ENCODE measurements at places on chromosomes 3 and 15. TPM values are rescaled to one million over a fixed set of nuclear protein-coding genes. Genes with fewer than 3 reads are reported as not detected.

DNA sequence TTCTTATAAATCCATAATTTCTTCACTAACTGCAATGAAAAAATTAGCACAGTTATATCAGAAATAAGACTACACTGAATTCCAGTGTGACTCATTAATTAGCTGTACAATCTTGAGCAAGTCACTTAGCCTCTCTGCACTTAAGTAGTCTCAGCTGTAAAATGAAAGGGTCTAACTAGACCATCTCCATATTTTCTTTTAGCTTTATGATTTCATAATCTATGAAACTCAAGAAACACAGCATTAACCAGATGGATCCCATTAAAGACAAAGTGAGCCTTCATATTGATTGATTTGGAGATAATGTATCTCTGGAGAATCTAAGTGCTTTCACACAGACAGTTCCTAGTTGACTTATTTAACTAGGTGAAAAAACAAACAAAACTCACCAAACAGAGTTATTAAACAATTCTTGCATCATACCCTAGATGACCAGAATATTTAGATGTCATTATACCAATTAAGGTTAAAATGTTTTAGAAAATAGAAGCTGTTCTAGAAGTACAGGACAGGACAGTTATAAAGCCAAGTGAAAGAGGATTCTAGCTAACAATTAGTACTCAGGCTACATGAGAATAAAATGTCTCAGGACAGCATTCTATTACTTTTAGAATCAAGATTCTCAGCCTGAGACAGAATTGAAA lies 11.2 kb downstream of the CSNK1G1 start:
- ATAC-seq = no peak

GRCh38 chr3:65153850-65154512 lies 466.2 kb upstream of the ADAMTS9 start:
- no peak for ATAC-seq

- ATAC-seq = no peak
Measured at GRCh38 chr3:146187334-146187950, 26.5 kb upstream of the PLOD2 start.

GRCh38 chr3:49681232-49681522 lies 7.0 kb downstream of the APEH start:
- no peak for ATAC-seq

DNA sequence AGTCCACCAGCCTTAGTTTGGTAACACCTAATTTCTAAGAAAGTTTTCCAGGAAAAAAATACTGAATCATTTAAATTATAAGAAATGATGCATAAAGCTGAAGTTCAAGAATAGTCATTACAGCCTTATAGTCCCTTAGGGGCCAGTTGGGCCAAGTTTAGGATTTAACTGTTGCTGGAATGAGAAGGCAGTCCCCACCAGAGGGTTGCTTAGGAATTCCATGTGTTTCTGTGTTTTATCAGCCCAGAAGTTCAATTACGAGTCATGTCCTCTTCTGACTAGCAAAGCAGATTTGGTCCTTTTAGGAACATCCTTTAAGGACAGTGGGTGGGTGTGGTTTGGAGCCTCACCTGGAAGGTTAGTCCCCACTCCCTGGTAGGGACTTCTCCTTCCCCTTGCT lies 57.0 kb upstream of the NR2E3 start:
- peak; percentile 29 for ATAC-seq

DNA sequence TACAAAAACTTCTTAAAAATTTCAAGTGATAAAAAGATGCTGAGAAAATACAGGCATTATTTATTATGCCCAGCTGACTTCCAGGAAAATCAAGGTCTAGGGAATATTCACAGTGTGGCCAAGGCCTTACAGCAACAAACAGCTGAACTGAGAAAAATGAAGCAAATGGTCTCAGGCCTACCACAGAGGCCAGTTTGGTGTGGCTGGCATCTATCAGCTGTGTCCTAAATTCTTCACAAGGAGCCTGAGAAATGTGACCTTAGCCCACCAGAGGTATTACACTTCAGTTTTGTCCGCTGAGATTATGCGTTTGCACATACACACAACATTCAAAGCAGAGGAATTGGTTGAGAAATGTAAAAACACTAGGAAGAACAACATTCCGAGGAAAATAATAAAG lies 77.4 kb downstream of the ANP32A start:
- no peak for ATAC-seq

GRCh38 chr3:137761099-137761562 lies 3.0 kb upstream of the SOX14 start:
- no peak for ATAC-seq

DNA sequence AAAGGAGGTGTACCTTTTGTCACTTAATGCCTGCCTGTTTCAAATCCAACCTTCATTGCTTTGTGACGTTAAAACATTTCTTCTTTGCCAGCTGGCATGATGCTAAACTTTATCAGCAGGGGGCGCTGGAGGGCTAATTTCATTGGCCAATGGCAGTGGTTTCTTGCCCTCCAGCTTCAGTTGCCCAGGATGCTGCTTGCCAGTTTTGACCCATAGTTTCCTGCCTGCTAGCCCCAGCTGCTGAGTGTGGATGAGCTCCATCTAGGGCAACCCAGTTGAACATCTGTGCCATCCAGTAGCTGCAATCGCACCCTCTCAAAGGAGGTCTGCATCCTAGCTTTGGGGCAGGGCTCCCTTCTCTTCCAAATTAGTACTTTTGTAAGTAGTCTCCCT lies 22.1 kb downstream of the ACKR2 start:
- peak; percentile 38 for ATAC-seq

The GOLGA6L4 gene
- total RNA-seq = 2.4 TPM

The SAXO2 gene
- total RNA-seq = 0.80 TPM

The CLEC3B gene
- 3.1 TPM for total RNA-seq

The EOMES gene
- total RNA-seq = 0.12 TPM

The TMEM207 gene
- total RNA-seq = not detected

All from esophagus mucosa (tissue), 1 donor.